CD4-positive, CD25-positive, alpha-beta regulatory T cell (primary cell): ENCODE measurements at places on chromosomes 3 and 15.

GRCh38 chr3:13420045-13420830 lies at the start of gene NUP210:
NUP210 (minus strand) TSS chr3:13420322; CDS start chr3:13420226, 96 bp downstream.
- peak; percentile 47 for DNase-seq

DNA sequence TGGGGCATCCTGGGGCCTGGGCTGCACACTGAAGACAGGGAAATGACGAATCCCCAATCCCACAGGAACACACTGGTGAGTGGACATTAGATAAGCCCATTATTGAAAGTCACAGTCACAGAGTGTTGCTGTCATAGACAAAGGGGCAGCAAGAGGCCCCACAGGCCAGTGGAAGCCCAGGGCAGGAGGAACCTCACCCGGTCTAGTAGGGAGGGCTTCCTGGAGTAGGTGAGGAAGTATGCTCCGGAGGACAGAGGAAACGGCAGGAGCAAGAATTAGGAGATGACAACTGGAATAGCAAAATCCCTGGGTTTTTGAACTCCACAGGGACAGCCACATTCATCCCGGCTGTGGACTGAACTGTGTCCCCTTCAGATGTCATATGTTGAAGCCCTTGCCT lies 101.2 kb downstream of the TPRA1 start:
- DNase-seq = no peak

DNA sequence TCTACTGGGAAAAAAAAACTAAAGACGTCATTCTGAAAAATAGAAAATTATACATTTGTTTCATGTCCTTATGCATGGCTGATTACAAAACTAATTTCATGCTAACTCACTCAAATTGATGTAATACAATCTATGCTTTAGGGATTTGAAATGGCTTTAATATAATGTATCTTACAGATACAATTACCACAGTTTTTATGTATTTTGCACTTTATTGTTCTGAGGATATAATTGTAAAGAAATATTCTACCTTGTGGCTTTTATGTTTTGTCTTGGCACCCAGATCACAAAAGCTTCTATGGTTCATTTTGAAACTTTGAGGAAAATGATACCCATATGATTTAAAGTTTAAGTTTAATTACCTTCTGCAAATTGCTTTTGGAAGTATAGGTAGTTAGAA lies 122.5 kb downstream of the PLCL2 start:
- DNase-seq = no peak

- no peak for DNase-seq
These were observed 231.5 kb downstream of the LRTM1 start for GRCh38 chr3:54696313-54696712.

GRCh38 chr3:61936344-61936937 lies 375.1 kb downstream of the PTPRG start:
- no peak for DNase-seq
